ENCODE measurements at places on chromosomes 7 and 10. TPM values are rescaled to one million over a fixed set of nuclear protein-coding genes. Genes with fewer than 3 reads are reported as not detected.

DNA sequence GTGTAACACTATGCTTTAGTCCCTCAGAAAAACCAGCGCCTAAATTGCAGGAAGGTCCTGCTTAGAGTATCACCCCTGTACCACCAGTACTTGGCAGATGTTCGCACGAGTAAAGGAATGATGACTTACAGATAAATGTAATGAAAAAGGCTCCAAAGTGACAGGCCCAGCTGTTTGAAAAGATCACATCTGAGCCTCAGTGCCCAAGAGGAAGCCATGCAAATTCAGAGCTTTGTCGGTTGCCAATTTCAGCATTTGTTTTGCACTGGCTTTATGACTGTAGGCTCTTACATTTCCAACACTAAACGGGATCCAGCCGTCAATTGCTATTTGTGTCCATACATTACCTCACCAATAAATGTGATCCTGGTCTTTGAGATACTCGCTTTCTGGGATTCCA lies 60.6 kb upstream of the GAD2 start:
- H3K27ac ChIP-seq, result no peak overlapping the region
- no peaks in the 10 kb centered on the region for H3K36me3 ChIP-seq
- no peaks in the 10 kb centered on the region for H3K4me1 ChIP-seq
- DNase-seq, result no peak
- H3K4me3 ChIP-seq, result no peak overlapping the region
- H3K27me3 ChIP-seq, result no peaks in the 10 kb centered on the region

AGBL3 gene
- total RNA-seq, result 1.9 TPM

DNA sequence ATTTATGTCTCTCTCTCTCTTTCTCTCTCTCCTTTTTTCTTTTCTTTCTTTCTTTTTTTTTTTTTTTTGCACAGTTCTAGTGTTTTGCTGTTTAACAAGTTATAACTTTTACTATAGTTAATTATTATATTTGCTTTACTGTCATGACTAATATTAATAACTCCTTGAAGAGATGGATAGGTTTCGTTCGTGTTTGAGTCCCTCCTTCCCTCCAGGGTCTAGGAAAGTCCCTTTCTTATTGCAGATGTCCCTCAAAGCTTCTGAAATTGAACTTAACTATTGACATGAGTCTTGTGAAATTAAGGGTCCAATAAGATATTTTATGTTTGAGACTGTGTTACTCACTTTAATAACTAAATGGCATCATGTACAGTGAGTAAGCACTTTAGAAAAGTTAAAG lies 131.4 kb downstream of the PLXDC2 start:
- DNase-seq, result no peak
- H3K36me3 ChIP-seq, result no peaks in the 10 kb centered on the region
- H3K4me1 ChIP-seq, result no peaks in the 10 kb centered on the region
- H3K27ac ChIP-seq, result no peak overlapping the region
- H3K27me3 ChIP-seq, result no peaks in the 10 kb centered on the region
- no peak overlapping the region for H3K4me3 ChIP-seq

- DNase-seq, result no peak
- H3K4me3 ChIP-seq, result no peak overlapping the region
- H3K27me3 ChIP-seq, result peaks cover 13% of the 10 kb centered on the region
- H3K36me3 ChIP-seq, result no peaks in the 10 kb centered on the region
Measured at GRCh38 chr7:156656598-156656997, 16.0 kb downstream of the RNF32 start.

DNA sequence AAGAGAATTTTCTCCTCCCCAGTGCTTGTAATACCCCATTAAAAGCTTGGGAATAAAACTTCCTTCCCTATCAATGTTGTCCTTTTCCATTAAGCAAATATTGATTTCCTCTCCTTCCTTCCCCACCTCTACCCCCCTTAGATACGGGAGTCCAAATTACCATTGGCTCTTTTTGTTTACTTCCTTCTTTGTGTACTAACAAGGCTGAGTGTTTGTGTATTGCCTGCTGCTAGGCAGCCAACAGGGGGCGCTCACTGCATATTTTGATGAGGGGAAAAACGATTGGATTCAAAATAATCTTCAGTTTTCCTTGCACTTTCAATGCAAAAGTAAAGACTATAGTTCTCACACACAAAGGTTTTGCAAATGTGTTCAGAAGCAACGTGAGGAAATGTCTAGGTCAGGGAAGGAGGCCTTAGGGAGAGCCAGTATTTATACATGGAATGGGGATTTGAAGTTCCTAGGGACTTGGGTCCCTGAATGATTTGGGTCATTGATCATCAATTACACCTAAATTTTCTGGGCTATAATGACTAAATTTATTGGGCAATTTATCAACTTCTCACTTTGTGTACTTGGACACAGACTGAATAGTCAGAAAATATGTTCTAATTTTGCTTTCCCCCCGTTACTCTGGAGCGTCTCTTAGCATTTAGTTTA lies 23.6 kb upstream of the VPS41 start:
- H3K36me3 ChIP-seq, result no peaks in the 10 kb centered on the region
- no peaks in the 10 kb centered on the region for H3K4me1 ChIP-seq
- H3K27me3 ChIP-seq, result peaks cover 4% of the 10 kb centered on the region
- no peak overlapping the region for H3K27ac ChIP-seq
- peak; percentile 58 for DNase-seq
- no peak overlapping the region for H3K4me3 ChIP-seq

TMEM229A gene
- not detected for total RNA-seq

JMJD1C gene
- 57.4 TPM for total RNA-seq

- peaks cover 8% of the 10 kb centered on the region for H3K36me3 ChIP-seq
- peaks cover 26% of the 10 kb centered on the region for H3K27me3 ChIP-seq
- peaks cover 35% of the 10 kb centered on the region for H3K4me1 ChIP-seq
- no peak overlapping the region for H3K27ac ChIP-seq
- no peak overlapping the region for H3K4me3 ChIP-seq
Measured at GRCh38 chr10:122376364-122376961, 2.0 kb downstream of the PLEKHA1 start.

PSTK gene
- total RNA-seq, result 2.6 TPM

DNA sequence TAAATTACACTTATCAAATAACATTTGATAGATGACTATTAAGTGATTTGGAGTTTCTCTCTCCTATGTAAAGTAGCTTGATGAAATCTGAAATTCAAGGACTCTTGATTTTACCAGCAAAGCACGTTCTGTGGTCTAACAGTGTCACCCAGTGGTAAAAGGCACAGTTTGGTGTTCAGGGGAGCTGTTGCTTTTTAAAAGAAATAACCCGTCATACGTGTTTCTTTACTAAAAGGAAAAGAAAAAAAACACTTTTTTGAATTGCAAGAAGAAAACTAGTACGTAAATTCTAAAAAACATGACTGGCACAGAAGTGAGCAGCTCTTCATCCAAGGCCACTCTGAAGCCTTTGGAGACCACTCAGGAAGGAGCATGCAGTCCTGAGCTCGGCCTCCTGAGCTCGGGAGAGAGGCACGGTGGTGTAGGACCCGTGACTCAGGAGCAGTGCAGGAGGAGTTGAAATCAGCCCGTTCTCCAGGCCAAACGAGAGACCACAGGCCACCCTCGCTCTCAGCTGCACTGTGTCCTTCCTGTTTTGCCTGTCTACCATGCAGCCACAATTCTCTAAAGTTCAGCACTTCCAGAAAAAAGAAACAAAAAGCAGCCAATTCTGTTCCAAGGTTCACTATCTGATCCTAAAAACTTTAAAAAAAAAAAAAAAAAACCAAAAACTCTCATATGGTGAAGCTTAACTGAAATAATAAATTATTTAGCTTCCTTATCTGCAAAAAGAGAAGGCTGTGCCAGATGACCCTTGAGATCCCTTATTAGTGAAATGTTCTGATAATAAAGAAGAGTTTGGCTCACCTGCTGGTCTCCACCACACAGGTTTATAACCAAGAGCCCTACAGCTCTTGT lies 212.6 kb upstream of the FRMD4A start:
- peak; percentile 63 for DNase-seq
- H3K4me3 ChIP-seq, result peak overlapping the region; percentile 42
- H3K27ac ChIP-seq, result peak overlapping the region; percentile 87
- peaks cover 52% of the 10 kb centered on the region for H3K36me3 ChIP-seq

GRCh38 chr7:132666071-132666773 lies 90.0 kb upstream of the PLXNA4 start:
- DNase-seq, result peak; percentile 46
- peaks cover 4% of the 10 kb centered on the region for H3K36me3 ChIP-seq
- peaks cover 13% of the 10 kb centered on the region for H3K4me1 ChIP-seq

GRCh38 chr7:70680743-70681468 lies 451.0 kb upstream of the GALNT17 start:
- H3K4me1 ChIP-seq, result peaks cover 36% of the 10 kb centered on the region
- DNase-seq, result no peak
- peaks cover 2% of the 10 kb centered on the region for H3K27me3 ChIP-seq
- no peak overlapping the region for H3K27ac ChIP-seq
- H3K4me3 ChIP-seq, result no peak overlapping the region
- no peaks in the 10 kb centered on the region for H3K36me3 ChIP-seq

DNA sequence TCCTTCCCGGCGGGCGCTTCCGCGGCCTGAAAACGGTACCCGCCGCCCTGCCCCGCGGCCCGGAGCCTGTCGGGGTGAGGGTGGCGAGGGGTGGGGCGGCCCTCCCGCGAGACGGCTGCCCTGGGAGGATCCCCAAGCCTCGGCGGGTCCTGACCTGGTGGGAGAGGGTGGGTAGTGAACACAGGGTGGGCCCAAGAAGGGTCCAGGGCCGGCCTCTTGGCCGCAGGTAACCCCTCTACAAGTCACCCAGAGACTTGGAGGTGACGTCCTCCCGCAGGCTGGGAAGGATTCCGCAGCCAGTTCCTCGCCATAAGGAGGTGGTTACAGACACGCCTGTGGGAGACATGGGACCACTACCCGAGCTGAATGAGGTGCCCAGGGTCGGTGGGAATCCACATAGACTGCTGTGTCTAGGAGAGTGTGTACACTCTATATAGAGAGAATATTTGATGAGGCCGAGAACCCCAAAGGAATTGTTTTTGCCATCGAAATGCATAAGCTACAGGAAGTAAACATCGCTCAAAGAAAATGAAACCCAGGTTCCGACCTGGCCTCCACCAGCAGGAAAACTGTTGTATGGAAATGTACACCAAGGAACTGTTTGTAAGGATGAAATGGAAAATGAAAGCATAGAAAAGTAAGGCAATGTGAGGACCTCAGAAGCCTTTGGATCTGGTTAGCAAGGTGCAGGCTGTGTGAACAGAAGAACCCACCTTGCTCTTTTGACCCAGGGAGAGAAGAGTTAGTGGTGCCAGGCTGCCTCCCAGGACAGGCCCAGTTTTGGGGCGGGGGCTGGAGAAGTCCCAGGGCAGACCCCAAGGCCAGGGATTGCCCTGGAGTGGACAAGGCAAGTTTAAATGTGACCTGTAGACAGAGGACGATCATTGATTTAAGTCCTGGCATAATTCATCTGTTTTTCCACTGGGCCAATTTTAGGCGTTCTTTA lies 659 bp downstream of the OPTN start:
- peak overlapping the region; percentile 91 for H3K27ac ChIP-seq
- H3K36me3 ChIP-seq, result peaks cover 33% of the 10 kb centered on the region
- no peaks in the 10 kb centered on the region for H3K27me3 ChIP-seq
- peak; percentile 19 for DNase-seq
- H3K4me1 ChIP-seq, result peaks cover 58% of the 10 kb centered on the region

SFRP5 gene
- total RNA-seq, result not detected

DNA sequence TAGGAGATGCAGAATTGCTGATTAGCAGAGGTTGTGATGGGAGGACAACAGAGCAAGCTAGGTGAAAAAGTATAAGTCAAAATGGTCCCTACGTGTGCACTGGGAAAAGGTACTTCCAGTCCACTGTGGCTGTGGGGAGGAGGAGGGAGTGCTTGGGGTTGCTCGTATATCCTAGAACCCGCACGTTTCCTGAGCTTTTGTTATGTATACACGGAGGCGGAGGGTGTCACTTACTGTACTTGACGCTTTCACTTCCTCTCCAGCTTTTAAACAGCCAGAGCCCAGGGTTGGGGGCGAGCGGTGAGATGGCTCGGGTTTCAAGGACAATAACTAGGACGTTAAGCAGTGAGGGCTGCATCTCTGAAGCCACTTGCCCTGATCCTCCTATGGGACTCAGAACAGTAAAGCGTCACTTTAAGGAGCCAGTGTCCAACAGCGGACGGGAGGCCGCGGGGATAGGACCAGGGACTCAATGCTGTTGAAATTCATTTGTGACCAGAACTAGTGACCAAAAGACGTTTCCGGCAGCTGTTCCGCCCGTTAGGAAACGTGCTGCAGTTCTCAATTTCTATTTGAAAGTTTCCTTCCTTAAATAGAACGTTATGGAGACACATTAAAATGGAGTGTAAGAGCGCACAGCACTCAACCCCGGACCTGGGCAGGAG lies 985 bp upstream of the ETV1 start:
- H3K27ac ChIP-seq, result no peak overlapping the region
- no peaks in the 10 kb centered on the region for H3K36me3 ChIP-seq
- H3K4me1 ChIP-seq, result no peaks in the 10 kb centered on the region
- H3K27me3 ChIP-seq, result no peaks in the 10 kb centered on the region

DNA sequence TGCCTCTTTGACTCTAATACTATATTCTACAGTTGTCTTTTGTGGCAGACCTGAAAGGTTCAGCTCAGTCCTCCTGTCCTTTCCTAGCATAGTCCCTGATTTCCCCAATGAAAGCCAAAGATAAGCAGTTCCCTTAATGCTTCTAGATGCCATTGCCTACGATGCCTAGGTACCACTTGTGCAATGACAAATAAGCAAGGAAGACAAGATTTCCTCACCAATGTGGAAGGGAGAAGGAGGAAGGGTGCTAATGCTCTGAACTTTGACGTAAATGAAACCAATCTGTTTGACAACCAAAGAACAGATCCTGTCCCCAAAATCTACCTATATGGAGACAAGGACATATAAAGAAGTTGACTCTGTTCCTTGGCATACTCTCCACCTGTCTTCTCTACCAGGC lies 393.3 kb downstream of the KCNMA1 start:
- no peaks in the 10 kb centered on the region for H3K36me3 ChIP-seq
- H3K27ac ChIP-seq, result no peak overlapping the region
- H3K4me3 ChIP-seq, result no peak overlapping the region
- no peaks in the 10 kb centered on the region for H3K4me1 ChIP-seq

DNA sequence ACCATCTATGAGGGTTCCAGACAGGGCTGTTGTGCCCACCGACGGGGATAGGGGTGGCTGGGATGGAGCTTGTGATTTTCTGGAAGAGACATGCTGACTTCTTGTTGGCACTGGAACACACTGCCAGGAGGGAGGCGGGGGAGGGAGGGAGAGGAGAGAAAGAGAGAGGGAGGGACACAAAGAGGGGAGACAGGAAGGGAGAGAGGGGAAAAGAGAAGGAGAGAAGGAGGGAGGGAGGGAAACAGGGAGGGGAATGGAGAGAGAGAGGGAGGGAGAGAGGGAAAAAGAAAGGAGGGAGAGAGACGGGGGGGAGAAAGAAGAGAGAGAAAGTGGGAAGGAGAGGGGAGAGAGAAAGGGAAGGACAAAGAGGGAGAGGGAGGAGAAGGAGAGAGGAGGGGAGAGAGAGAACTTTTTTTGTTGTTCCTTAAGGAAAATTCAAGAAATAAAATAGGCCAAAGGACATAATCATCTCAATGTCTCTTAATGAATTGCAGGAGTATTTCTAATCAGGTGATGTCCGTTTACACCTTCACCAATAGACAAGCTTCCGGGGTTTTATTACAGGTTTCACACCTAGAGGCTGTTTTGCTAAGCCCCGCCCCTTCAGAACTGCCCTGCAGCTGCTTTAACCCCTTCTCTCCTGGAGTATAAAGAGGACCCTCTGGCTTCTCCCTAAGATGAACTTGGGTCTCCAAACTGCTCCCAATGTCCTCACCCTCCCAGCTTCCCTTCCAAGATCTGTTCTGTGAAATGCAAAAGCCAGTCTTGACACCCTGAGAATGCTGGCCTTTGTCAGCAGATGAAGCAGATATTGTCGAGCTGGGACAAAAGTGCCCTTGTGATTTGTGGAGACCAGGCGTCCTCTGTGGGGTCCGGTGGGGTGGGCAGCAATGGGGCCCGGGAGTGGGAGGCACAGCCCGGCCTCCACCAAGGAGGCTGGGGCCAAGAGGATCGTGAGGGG lies 82.0 kb upstream of the GTF2IRD1 start:
- DNase-seq, result no peak
- H3K36me3 ChIP-seq, result no peaks in the 10 kb centered on the region
- H3K27me3 ChIP-seq, result no peaks in the 10 kb centered on the region
- H3K4me3 ChIP-seq, result no peak overlapping the region
- H3K4me1 ChIP-seq, result no peaks in the 10 kb centered on the region

OR2A25 gene
- total RNA-seq, result not detected
